ENCODE measurements at places on chromosomes 11 and 22.

DNA sequence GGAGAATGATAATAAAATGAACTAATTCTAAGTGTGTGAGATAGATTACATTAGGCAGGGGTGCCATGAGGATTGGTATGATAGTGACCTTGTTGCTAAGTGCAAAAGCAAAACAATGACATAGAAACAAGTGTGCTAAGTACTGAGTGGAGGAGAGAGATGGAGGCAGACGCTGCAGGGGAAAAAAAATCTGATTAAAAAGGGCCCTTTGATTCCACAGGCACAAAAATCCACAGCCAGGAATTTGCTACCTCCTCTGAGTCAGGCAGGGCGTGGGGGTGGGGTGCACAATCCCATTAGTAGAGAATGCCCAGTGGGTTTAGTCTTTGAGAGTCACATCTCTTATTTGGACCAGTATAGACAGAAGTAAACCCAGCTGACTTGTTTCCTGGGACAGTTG lies at the start of gene CNTF:
CNTF (plus strand) TSS at position 322 of the 400 bp plus-strand sequence. CDS start 88 bp downstream, outside the sequence.
- DNase-seq = no peak

DNA sequence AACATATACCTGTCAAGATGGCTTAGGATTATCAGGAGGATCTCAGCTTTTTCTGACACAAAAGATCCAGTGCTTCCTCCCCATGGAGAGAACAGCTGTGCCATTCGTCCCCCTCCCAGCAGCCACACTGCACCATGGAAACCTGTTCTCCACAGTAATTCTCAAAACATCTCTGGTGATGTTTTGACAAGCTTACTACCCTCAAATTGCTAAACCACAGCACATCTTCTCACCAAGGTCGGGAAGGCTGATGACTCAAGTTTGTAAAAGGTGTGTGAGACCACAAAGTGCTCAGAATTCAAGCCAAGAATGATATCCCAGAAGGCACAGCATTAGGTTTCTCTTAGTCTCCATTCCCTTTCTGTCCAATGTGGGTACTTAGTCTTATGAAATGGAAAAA lies 3.9 kb upstream of the RAB38 start:
- no peak for DNase-seq

DNA sequence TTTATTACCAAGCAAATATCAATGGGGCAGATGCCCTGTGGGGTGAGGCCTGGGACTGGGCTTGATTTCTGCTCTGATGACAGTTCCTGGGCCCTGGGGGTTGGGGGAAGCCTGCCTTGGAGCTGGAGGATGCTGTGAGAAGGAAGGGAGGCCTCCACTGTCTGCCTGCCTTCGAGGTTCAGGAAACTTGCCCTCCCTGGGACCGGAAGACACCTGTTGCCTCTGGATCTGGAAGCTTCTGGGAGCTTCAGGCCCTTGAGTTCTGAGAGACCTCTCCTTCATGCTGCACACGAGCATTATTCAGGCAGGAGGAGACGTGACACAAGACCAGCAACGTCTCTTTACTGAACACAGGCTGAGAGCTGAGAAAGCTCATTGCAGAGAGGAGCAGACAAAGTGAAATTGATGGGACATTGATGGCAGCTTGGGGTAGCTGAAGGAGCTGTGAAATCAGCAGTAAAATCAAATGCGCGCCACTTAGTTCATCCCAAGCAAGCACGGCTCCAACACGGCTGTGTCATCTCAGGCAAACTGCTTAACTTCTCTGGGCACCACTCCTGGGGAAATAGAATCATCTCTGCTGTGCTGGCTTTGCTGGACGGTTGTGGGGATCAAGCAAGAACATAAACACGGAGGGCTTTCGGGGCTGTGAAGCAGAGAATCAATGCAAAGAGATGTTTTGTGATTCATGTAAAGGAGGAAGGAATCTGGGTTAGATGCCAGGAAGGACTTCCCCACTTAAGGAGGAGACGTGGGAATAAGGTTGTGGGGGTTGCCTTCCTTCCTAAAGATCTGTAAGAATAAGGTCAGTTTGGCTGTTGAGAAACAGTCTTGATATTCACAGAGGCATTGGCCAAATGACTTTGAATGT lies 64.5 kb downstream of the TP53I11 start:
- DNase-seq = no peak

GRCh38 chr22:20052309-20053259 lies 27.5 kb upstream of the DGCR8 start:
- no peak for DNase-seq

- DNase-seq = no peak
Measured at GRCh38 chr11:14774721-14775120, 117.3 kb downstream of the CYP2R1 start.

- DNase-seq = no peak
Measured at GRCh38 chr11:75893251-75893650, 78.2 kb downstream of the UVRAG start.

- DNase-seq = no peak
Measured at GRCh38 chr11:76048763-76049162, 157.5 kb downstream of the WNT11 start.

- DNase-seq = no peak
Measured at GRCh38 chr11:35178067-35178805, 39.3 kb downstream of the CD44 start.

DNA sequence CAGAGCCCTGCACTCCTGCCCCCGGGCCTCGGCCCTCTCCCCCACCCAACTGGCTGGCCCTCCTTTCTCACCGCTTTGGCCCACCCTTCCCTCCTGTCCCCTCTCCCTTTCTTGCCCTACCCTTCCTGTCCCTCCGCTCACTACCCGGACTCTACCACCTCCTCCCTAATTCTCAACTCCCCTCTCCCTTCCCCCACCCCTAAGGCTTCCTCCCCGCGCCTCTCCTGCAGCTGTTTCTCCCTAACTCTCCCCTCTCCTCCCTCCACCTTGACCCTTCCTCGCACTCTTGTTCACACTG lies 421 bp downstream of the SLC15A3 start:
- DNase-seq = peak; percentile 63

DNA sequence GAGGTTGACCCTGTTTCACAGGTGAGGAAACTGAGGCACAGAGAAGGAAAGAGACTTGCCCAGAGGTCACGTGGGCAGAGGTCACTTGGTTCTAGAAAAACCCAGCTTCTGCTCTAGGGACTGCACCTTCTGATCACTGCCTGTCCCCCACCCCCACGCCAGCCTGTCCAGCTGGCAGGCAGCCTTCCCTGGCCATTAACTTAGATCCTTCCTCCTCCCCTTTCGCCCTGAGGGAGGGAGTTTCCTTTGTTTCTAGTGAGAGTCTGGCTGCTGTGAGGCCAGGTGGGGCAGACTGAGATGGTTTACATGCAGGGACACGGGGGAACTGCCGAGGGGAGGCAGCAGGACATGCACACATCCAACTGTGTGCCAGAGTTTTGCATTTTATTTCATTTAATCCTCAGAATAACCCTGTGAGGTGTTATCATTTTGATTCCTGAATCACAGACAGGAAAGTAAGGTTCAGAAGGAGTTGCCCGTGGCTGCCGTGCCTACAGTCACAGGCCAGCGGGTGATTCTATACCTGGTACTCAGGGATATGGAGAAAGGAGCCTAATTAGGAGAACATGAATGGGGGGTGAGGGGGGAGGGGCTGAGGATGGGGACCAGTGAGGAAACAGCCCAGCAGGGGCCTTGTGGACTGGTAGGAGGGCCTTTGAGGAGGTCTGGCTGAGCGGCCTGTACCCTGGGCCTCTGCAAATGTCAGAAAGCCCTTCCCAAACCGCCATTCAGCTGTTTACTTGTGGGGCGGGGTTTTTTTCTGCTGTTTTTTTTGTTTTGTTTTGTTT lies 3.4 kb downstream of the FAM83F start:
- DNase-seq = no peak

DNA sequence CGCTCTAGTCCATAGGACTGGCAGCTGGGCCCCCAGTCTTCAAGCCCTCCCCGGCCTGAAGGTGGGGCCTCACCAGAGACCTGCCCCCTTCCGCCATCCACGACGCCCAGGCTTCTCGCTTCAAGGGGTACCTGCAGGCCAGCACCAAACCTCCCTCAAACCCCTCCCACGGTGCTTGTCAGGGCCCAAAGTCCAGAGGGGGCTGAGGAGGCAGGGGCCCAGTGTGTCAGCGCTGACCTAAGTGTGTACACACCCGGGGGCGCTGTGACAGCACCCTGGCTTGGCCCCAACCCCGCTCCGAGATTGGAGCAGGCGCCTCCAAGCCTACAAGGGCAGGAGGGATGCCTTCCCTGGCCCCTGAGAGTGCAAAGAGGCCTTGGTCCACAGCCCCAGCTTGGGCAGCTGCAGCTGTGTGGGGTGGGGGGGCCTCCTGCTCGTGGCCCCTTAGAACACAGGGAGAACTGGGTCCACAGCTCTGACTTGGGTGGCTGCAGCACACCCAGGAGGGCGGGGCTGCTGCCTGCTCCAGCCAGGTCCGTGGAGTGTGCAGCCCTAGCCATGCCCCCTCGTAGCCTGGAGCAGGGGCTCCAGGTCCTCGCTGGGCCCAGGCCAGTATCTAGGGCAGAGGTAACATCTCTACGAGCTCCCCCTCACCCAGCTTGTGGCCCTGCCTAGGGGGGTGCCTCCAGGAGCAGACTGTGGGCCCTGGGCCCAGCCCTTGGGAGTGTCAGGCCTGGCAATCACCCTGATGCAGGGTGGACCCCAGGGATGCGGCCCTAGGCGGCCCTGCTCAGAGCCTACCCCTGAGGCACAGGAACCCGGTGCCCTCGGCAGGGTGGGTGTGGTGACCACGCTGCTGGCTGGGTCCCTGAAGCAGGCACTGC lies 4.9 kb downstream of the SBF2 start:
- no peak for DNase-seq
